Effector memory CD8-positive, alpha-beta T cell (primary cell): ENCODE measurements at places on chromosomes 13 and 19.

DNA sequence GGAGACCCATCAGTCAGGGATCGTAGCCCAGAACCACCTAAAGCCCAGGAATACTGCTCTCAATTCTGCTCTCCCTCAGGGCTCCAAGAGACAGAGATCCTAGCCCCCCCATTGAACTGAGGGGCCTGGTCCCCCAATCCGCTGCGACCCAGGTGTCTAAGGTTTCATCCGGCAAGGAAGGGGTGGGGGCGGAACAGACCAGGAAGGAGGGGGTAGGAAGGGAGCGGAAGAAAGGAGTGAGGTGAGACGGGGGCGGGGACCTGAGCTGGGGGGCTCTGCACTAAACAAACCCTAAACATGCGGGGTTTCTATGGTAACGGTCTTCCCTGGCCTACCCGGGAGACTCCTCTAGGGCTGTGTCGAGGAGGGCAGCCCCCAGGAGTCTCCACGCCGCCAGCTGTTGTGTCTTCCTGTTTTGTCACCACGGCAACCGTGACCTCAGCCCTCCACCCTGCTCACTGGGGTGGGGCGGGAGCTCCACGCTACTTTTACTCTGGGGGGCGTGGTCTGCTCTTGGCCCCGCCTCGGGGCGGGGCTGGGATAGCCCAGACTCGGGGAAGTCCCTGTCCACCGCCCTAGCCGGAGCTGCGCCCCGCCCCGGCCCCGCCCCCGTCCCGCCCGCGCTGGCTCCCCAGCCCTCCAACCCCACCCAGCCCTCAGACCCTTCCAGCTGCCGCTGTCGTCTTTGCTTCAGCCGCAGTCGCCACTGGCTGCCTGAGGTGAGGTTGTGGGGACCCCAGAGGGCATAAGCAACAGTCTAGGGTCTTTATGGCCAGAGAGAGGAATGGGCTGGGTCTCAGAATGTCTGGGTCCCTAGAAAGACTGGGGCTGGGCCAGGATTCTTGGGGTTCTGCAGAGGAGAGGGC lies at the start of gene MYADM:
Gene MYADM (plus strand): TSS at position 659 of the 866 bp plus-strand sequence. CDS start 5,647 bp downstream, outside the sequence.
- H3K4me3 ChIP-seq: peak within 1 kb of the TSS; percentile 96
- H3K36me3 ChIP-seq: peaks cover 74% of the 10 kb centered on the region
- no peaks in the 10 kb centered on the region for H3K27me3 ChIP-seq
- peak; percentile 100 for DNase-seq
- H3K4me1 ChIP-seq: peaks cover 40% of the 10 kb centered on the region

- H3K4me3 ChIP-seq: no peak overlapping the region
- peaks cover 12% of the 10 kb centered on the region for H3K4me1 ChIP-seq
- peaks cover 15% of the 10 kb centered on the region for H3K36me3 ChIP-seq
- H3K27ac ChIP-seq: no peak overlapping the region
Observed at GRCh38 chr19:7200736-7201135, 93.5 kb downstream of the INSR start.

- H3K36me3 ChIP-seq: no peaks in the 10 kb centered on the region
- DNase-seq: no peak
- H3K27ac ChIP-seq: no peak overlapping the region
- H3K4me1 ChIP-seq: no peaks in the 10 kb centered on the region
Observed at GRCh38 chr19:57033576-57033975, 86.2 kb upstream of the USP29 start.

- no peak for DNase-seq
- H3K4me3 ChIP-seq: no peak overlapping the region
- H3K4me1 ChIP-seq: no peaks in the 10 kb centered on the region
- H3K27me3 ChIP-seq: no peaks in the 10 kb centered on the region
- H3K27ac ChIP-seq: no peak overlapping the region
- H3K36me3 ChIP-seq: peaks cover 100% of the 10 kb centered on the region
Observed at GRCh38 chr13:72763411-72763810, 18.3 kb downstream of the DIS3 start.

DNA sequence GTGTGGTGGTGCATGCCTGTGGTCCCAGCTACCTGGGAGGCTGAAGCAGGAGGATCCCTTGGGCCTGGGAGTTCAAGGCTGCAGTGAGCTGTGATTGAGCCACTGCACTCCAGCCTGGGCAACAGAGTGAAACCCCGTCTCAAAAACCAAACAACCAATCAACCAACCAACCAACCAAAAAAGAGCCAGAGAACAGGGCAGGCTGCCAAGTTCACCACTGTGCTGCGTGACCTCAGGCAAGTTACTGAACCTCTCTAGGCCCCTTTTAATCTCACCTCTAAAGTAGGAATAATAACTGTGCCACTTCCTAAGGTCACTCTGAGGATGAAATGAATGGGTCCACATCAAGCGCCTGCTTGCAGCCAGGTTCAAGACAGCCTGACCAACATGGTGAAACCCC lies 16.9 kb downstream of the TJP3 start:
- H3K27ac ChIP-seq: no peak overlapping the region
- H3K27me3 ChIP-seq: no peaks in the 10 kb centered on the region
- no peak for DNase-seq
- peaks cover 9% of the 10 kb centered on the region for H3K4me1 ChIP-seq
- H3K4me3 ChIP-seq: no peak overlapping the region

GRCh38 chr13:38657191-38657590 lies 29.7 kb upstream of the FREM2 start:
- H3K27me3 ChIP-seq: no peaks in the 10 kb centered on the region
- H3K4me3 ChIP-seq: no peak overlapping the region
- no peak overlapping the region for H3K27ac ChIP-seq

DNA sequence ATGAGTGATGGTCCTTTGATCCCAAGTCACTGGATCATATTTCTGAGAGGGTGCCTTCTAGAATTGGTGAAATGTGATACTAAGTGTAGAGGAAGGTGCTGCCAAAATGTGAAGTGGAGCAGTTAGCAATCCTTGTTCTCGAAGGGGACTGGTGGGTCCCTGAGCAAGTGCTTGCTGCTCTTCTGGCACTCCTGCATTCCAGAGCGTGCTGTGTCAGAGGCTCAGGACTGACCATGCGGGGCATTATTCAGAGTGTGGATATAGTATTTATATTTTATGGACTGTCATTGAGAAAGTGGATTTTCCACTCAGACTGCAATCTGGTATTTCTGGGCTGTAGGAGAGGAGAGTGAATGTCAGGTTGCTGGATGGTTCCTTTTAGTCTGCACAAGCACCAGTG lies 152.6 kb upstream of the KL start:
- no peak for DNase-seq
- H3K36me3 ChIP-seq: no peaks in the 10 kb centered on the region
- H3K4me3 ChIP-seq: no peak overlapping the region

GRCh38 chr19:46133101-46133627 lies 8.7 kb upstream of the IGFL3 start:
- peaks cover 82% of the 10 kb centered on the region for H3K27me3 ChIP-seq
- no peak for DNase-seq
- peaks cover under 1% of the 10 kb centered on the region for H3K36me3 ChIP-seq
- H3K4me1 ChIP-seq: no peaks in the 10 kb centered on the region

- no peaks in the 10 kb centered on the region for H3K4me1 ChIP-seq
- DNase-seq: no peak
- no peaks in the 10 kb centered on the region for H3K36me3 ChIP-seq
Observed at GRCh38 chr19:20005741-20006140, 33.6 kb downstream of the ZNF682 start.

- H3K4me1 ChIP-seq: no peaks in the 10 kb centered on the region
- no peak overlapping the region for H3K27ac ChIP-seq
- H3K4me3 ChIP-seq: no peak overlapping the region
Observed at GRCh38 chr19:28117143-28117542, 1095.8 kb downstream of the UQCRFS1 start.

DNA sequence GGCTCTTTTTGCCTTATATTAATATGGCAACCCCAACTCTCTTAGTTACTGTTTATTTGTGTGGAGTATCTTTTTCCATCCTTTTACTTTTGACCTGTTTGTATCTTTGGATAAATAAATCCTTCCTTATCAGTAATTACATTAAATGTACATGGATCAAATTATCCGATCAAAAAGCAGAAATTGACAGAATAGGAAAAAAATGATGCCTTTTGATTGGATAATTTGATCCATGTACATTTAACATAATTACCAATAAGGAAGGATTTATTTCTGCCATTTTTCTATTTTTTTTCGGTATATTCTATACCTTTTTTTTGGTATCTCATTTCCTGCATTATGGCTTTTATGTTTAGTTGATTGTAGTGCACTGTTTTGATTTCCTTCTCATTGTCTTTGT lies 57.2 kb downstream of the ZMYM2 start:
- no peak for DNase-seq
- peaks cover 54% of the 10 kb centered on the region for H3K36me3 ChIP-seq
- no peaks in the 10 kb centered on the region for H3K27me3 ChIP-seq
- no peak overlapping the region for H3K27ac ChIP-seq

- H3K4me1 ChIP-seq: no peaks in the 10 kb centered on the region
- H3K27me3 ChIP-seq: peaks cover 29% of the 10 kb centered on the region
- H3K27ac ChIP-seq: no peak overlapping the region
Observed at GRCh38 chr13:42821437-42821836, 40.1 kb downstream of the FAM216B start.

DNA sequence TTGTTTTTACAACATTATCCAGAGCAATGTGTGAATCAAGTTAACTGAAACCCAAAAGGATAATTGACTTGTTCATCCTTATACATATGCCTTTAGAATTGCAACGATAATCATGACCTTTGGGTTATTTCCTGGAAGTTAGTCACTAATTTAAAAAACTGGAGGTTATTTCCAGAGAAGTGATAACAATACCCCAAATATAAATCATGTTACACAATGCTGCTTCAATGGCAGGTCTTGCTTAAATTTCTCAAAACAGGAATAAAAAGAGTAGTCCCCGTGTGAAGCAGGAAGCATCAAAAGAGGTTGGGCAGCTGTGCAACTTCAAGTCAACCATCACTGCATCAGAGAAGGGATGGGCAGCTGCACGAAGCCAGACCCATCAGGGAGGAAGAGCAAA lies 134.4 kb downstream of the EFNB2 start:
- H3K36me3 ChIP-seq: no peaks in the 10 kb centered on the region
- H3K27me3 ChIP-seq: peaks cover 6% of the 10 kb centered on the region
- no peak for DNase-seq
- no peak overlapping the region for H3K4me3 ChIP-seq
- H3K27ac ChIP-seq: no peak overlapping the region

GRCh38 chr13:49690133-49690994 lies 922 bp downstream of the EBPL start:
- no peaks in the 10 kb centered on the region for H3K27me3 ChIP-seq
- H3K4me1 ChIP-seq: peaks cover 20% of the 10 kb centered on the region
- DNase-seq: no peak
- H3K4me3 ChIP-seq: peak overlapping the region; percentile 86

- H3K36me3 ChIP-seq: no peaks in the 10 kb centered on the region
- H3K27ac ChIP-seq: no peak overlapping the region
- H3K4me1 ChIP-seq: no peaks in the 10 kb centered on the region
- H3K4me3 ChIP-seq: no peak overlapping the region
- DNase-seq: no peak
Observed at GRCh38 chr13:103757361-103757760, 691.1 kb upstream of the SLC10A2 start.
